ENCODE measurements at places on chromosomes 12 and 14. TPM values are rescaled to one million over a fixed set of nuclear protein-coding genes. Genes with fewer than 3 reads are reported as not detected.

VIPAS39 gene
- 16.3 TPM for total RNA-seq

HVCN1 gene
- 87.1 TPM for total RNA-seq

PAPLN gene
- 15.6 TPM for total RNA-seq

FOXM1 gene
- total RNA-seq: 60.0 TPM

GRCh38 chr12:32989705-32990104 lies 93.1 kb upstream of the PKP2 start:
- no peak overlapping the region for H3K4me3 ChIP-seq
- H3K27me3 ChIP-seq: no peaks in the 10 kb centered on the region
- H3K4me1 ChIP-seq: no peaks in the 10 kb centered on the region
- H3K27ac ChIP-seq: no peak overlapping the region
- no peak for DNase-seq

DNA sequence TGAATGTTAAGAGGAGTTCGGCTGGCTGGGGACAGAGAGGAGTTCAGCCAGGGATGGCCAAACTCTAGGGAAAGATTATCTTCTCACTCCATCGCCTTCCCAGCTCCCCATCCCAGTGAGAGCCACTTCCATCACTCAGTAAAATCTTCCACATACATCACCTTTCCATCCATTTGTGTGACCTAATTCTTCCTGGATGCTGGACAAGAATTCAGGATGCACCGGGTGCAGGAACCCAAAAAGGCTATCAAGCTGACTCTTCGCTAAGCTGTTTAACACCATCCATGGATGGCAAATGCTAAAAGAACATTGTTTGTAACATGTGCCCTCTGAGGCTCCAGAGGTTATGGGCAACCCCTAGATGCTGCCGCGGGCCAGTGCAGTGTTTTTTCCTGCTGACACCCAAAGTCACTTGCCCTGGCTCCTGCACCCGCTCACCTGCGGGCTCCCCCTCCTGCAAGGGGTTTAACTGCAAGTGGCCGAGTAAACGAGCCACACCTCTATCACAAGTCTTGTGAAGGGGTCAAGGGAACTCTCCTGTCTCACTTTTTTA lies 216.0 kb upstream of the NPAS3 start:
- no peak overlapping the region for H3K4me3 ChIP-seq
- no peak for DNase-seq
- no peaks in the 10 kb centered on the region for H3K27me3 ChIP-seq
- no peaks in the 10 kb centered on the region for H3K4me1 ChIP-seq

DNA sequence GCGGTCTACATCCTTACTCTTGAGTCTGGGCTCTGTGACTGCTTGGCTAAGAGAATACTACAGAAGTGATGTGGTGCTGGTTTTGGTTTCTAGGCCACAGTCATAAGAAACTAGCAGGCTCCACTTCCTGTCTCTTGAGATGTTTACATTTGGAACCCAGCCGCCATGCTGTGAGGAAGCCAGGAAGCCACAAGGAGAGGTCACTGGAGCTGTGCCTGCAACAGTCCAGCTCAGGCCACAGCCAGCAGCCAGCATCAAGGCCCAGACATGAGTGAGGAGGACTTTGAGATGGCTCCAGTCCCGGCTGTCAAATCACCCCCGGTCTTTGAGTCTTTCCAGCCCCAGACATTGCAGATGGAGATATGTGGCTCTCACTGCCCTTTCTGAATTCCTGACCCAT lies 12.9 kb upstream of the FAM181A start:
- no peaks in the 10 kb centered on the region for H3K4me1 ChIP-seq
- no peak overlapping the region for H3K4me3 ChIP-seq
- H3K27ac ChIP-seq: no peak overlapping the region
- H3K36me3 ChIP-seq: no peaks in the 10 kb centered on the region

DNA sequence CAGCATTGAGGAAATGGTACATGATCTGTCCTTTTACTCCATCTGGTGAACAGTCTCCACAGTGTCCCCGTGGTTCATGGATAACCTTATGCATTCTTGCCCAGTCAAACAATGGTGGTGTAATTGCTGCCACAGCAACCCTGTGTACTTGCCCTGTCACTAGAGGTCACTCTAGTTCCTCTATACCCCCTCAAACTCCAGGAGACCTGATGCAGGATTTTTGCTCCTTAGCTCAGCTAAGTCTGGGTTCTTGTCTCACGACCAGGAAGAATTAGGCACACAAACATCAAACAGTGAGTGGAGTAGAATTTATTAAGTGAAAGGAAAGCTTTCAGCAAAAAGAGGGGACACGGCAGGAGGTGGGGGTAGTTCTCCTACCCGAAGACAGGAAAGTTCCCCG lies 24.7 kb upstream of the EEA1 start:
- H3K4me1 ChIP-seq: no peaks in the 10 kb centered on the region
- no peak overlapping the region for H3K4me3 ChIP-seq
- H3K27me3 ChIP-seq: no peaks in the 10 kb centered on the region
- H3K36me3 ChIP-seq: no peaks in the 10 kb centered on the region

- no peak overlapping the region for H3K27ac ChIP-seq
- H3K4me3 ChIP-seq: no peak overlapping the region
- H3K27me3 ChIP-seq: no peaks in the 10 kb centered on the region
- no peaks in the 10 kb centered on the region for H3K4me1 ChIP-seq
- H3K36me3 ChIP-seq: no peaks in the 10 kb centered on the region
Measured at GRCh38 chr12:71125515-71125914, 32.3 kb downstream of the TSPAN8 start.

- no peak overlapping the region for H3K4me3 ChIP-seq
- H3K27ac ChIP-seq: no peak overlapping the region
- H3K4me1 ChIP-seq: no peaks in the 10 kb centered on the region
- no peaks in the 10 kb centered on the region for H3K36me3 ChIP-seq
- no peaks in the 10 kb centered on the region for H3K27me3 ChIP-seq
- DNase-seq: no peak
Measured at GRCh38 chr12:65868133-65868705, 43.9 kb downstream of the HMGA2 start.

GRCh38 chr12:122147514-122148290 lies 26.3 kb downstream of the IL31 start:
- no peak overlapping the region for H3K4me3 ChIP-seq
- H3K27ac ChIP-seq: no peak overlapping the region
- H3K4me1 ChIP-seq: no peaks in the 10 kb centered on the region
- DNase-seq: no peak
- H3K36me3 ChIP-seq: no peaks in the 10 kb centered on the region
- no peaks in the 10 kb centered on the region for H3K27me3 ChIP-seq

DNA sequence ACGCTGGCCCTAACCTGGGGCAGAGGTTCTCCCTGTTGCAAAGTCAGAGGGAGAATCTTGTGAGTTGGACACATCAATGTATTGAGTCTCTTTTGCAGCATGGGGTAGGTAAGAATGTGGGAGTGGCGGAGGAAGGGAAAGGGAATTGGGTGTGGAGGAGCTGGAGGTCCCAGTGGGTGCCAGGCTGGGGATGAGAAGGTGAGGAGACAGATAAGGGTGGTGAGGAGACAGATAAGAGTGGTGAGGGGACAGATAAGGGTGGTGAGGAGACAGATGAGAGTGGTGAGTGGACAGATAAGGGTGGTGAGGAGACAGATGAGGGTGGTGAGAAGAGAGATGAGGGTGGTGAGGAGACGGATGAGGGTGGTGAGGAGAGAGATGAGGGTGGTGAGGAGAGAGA lies 72.9 kb upstream of the SFSWAP start:
- H3K4me1 ChIP-seq: no peaks in the 10 kb centered on the region
- DNase-seq: no peak
- H3K4me3 ChIP-seq: no peak overlapping the region
- H3K27ac ChIP-seq: no peak overlapping the region

DNA sequence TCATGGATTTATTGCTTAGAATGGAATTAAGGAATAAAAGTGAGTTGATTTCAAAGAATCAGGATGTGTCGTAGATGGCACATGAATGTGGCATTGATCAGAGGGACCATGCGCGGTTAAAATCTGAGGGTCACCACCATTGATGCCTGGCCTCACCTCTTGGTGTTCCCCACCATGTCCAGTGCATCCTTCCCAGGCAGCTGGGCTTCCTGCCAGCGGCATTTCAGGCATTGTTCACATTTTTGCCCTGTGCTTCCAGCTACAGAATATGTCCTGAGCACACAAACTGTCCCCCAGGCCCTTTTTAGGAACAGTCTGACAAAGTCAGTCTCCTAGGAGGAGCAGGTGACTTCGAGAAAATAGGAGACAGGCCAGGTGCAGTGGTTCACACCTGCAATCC lies 42.0 kb upstream of the TSPAN9 start:
- DNase-seq: no peak
